ENCODE measurements at places on chromosomes 1 and 21. TPM values are rescaled to one million over a fixed set of nuclear protein-coding genes. Genes with fewer than 3 reads are reported as not detected.

GRCh38 chr1:30290581-30290980, 432.8 kb downstream of the MATN1 start:
- no peak for DNase-seq

DNA sequence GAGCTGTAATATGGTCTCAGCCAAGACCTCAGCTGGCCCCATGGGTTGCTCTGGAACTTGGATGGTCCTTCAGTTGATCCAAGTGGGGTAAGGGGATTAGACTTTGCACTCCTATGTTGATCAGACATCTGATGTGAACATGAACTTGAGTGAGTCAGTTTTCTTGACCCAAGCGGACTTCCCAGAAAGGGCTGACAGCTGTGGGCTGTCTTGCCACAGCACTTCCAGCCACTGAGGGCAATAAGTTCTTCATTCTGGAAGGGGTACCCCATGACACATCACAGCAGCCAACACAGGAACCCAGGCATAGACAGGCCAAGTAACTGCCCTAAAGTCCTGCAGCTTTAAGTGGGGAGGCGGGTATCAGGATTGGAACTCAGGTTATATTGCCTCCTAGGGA, 93.9 kb upstream of the USP24 start:
- no peak for DNase-seq

- no peak for DNase-seq
Observed at GRCh38 chr1:244114892-244115291, 63.8 kb downstream of the ZBTB18 start.

GRCh38 chr1:25549273-25550154, 6.1 kb downstream of the LDLRAP1 start:
- DNase-seq = peak; percentile 96

DNA sequence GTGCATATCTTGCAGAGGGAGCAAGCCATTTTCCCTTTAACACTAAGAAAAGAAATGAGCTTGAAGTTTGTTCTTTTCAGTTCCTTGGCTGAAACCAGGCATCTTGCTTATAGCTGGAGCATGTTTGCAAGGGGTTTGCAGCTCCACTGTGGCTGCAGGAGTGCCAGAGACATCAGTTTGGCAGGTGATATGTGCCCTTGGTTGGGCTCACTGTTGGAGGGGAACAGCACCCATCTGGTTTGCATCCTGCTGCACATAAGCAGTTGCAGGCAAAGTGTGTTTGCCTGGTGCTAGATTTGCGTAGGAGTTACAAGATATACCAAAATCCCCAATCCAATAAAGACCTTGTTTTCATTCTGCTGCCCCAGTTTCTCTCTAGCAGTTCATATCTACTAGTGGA, 47.8 kb upstream of the IKBKE start:
- DNase-seq = no peak

DNA sequence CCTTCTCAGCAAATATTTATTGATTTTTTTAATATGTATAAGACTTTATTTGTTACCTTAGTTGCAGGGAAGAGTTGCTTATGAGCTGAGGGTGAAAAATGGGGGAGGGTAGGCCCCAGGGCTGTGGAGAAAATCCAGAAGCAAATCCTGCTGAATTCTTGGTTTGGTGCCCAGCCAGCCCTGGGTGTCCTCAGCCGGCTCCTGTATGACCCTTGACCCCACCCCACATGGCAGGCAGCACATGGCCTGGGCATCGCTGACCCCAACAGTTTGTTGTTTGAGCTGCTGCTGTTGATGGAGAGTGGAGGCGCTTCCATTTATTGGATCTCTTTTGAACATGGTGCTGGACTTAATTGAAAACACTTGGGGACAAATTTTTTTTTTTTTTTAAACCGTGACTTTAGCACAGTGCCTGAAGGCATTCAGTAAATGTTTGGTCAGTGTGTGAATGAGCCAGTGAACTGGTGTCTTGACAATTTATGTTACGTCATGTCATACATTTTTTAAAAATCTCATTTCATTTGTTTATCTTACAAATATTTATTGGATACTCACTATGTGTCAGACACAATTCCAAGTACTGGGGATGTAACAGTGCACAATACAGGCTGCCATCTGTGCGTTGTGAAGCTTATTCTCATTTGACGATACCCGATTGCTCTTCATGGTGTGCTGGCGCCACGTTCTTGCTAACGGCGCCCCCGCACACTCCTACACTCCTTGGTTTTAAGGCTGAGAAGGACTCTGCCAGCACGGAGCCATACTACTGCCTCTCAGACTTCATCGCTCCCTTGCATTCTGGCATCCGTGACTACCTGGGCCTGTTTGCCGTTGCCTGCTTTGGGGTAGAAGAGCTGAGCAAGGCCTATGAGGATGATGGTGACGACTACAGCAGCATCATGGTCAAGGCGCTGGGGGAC, 98.8 kb downstream of the MTR start:
- no peak for DNase-seq

GRCh38 chr1:182196897-182197870, 135.7 kb upstream of the ZNF648 start:
- DNase-seq = no peak

The IGSF9 gene
- not detected for total RNA-seq

The SLC1A7 gene
- total RNA-seq = not detected

The TSSK3 gene
- 0.90 TPM for total RNA-seq

The KRTAP21-1 gene
- not detected for total RNA-seq

The AKR1A1 gene
- total RNA-seq = 186 TPM

The AQP10 gene
- total RNA-seq = 0.14 TPM

The SLC44A5 gene
- total RNA-seq = 0.22 TPM

The IGFN1 gene
- total RNA-seq = not detected

The LELP1 gene
- not detected for total RNA-seq

The PCNT gene
- total RNA-seq = 46.6 TPM

The TMEM125 gene
- not detected for total RNA-seq

All from activated CD8-positive, alpha-beta T cell treated with anti-CD3 and anti-CD28 coated beads for 36 hours (primary cell).